Central memory CD4-positive, alpha-beta T cell (primary cell): ENCODE measurements at places on chromosomes 3 and 15.

GRCh38 chr3:173737167-173737808 lies 339.7 kb downstream of the NLGN1 start:
- no peak for DNase-seq

- DNase-seq, result no peak
Observed at GRCh38 chr3:17514597-17514996, 227.8 kb downstream of the TBC1D5 start.

- no peak for DNase-seq
Observed at GRCh38 chr15:89383365-89384175, 48.9 kb upstream of the POLG start.

- no peak for DNase-seq
Observed at GRCh38 chr3:77063423-77063822, 23.5 kb downstream of the ROBO2 start.

GRCh38 chr3:144923046-144923775 lies 951.6 kb downstream of the DIPK2A start:
- no peak for DNase-seq
